ENCODE measurements at places on chromosomes 3 and 15.

- no peak for DNase-seq
Measured at GRCh38 chr3:87437765-87438164, 161.4 kb upstream of the POU1F1 start.

- DNase-seq: no peak
Measured at GRCh38 chr3:122754929-122755328, 38.7 kb downstream of the HSPBAP1 start.

- DNase-seq: no peak
Measured at GRCh38 chr3:154684440-154684839, 254.4 kb upstream of the GPR149 start.

- no peak for DNase-seq
Measured at GRCh38 chr3:38493031-38493430, 3.1 kb upstream of the EXOG start.

GRCh38 chr15:21267226-21267625, 173.1 kb downstream of the POTEB3 start:
- no peak for DNase-seq

- no peak for DNase-seq
Measured at GRCh38 chr3:144840866-144841265, 869.2 kb downstream of the DIPK2A start.

DNA sequence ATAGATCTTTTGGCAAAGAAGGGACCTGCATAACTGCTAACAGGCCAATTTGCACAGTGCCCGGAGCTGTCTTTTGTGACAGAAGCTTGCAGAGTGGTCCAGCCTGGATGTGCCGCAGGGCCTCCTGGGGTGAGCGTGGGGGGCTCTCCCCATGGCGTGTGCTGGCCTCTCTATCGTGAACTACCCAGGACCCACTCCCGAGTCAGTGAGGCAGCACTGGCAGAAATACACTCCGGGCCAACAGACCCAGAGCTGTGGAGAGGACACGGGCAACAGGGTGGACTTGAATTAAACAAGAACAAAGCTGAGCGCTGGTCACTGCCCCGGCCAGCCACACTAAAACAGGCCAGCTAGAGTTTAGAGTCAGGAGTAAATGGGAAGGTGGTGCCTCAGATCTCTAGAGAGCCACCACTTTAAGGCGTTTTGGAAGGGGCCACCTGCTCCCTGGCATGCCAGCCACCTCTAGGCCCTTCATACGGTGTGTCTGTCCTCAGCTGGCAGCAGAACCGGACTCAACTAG, 152.1 kb downstream of the KLF13 start:
- no peak for DNase-seq

DNA sequence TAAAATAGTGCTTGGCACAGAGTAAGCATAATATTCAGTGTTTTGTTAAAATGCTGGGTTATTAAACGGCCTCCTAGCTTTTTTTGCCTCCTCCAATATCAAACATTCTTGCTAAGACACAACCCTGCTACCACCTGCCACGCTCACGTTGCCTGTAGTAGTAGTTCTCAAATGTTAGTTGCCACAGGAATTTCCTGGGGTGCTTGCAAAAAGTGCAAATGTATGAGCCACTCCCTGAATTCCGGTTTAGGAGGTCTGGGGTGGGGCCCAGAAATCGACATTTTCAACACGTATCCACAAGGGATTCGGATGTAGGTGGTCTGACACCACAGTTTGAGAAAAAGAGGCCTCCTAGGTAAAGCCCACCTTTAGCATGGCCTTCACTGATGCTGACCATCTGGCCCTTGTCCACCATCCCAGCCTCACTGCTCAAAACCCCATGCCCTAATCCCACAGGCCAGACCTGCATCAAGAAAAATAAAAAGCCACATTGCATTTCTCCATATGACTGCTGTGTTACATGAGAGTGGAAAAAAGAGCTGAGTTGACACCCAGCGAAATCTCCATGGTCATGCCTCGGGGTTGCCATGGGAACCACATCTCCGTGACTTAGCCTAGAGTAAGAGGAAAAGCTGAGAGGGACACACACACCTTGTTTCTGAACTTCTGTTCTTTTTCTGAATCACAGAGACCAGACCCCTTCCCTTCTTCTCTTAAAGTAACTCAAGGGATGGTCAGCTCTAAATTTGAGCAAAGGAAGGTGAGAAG, 116.4 kb upstream of the HES1 start:
- peak; percentile 28 for DNase-seq

GRCh38 chr15:93497291-93497690, 408.3 kb upstream of the RGMA start:
- no peak for DNase-seq

- peak; percentile 2 for DNase-seq
Measured at GRCh38 chr3:76442374-76442915, 597.5 kb upstream of the ROBO2 start.

GRCh38 chr15:29773000-29773399, 49.3 kb downstream of the TJP1 start:
- DNase-seq: no peak

DNA sequence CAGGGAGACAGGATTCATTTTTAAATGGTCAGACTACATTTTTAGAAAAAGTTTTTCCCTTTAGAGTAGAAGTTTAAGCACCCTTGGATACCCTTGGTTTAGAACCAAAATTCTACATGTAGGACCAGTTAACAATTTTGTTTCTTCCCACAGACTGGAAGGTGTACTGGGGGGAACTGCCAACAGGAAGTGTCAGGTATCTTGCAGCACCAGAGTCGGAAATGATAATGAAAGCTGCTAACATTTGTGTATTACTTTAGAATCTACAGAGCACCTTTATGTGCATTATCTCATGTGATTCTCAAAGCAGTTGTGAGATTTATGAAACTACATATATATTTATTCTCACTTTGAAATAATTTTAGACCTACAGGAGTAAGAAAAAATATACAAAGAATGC, 21.5 kb downstream of the SPRED1 start:
- no peak for DNase-seq

- DNase-seq: peak; percentile 3
Measured at GRCh38 chr3:42705962-42706585, 3.5 kb upstream of the HHATL start.

GRCh38 chr3:77325280-77325679, 285.4 kb downstream of the ROBO2 start:
- DNase-seq: no peak

GRCh38 chr3:171833789-171834460, 9.2 kb upstream of the TMEM212 start:
- DNase-seq: no peak

GRCh38 chr3:10629671-10630040, 124.3 kb upstream of the ATP2B2 start:
- DNase-seq: no peak

DNA sequence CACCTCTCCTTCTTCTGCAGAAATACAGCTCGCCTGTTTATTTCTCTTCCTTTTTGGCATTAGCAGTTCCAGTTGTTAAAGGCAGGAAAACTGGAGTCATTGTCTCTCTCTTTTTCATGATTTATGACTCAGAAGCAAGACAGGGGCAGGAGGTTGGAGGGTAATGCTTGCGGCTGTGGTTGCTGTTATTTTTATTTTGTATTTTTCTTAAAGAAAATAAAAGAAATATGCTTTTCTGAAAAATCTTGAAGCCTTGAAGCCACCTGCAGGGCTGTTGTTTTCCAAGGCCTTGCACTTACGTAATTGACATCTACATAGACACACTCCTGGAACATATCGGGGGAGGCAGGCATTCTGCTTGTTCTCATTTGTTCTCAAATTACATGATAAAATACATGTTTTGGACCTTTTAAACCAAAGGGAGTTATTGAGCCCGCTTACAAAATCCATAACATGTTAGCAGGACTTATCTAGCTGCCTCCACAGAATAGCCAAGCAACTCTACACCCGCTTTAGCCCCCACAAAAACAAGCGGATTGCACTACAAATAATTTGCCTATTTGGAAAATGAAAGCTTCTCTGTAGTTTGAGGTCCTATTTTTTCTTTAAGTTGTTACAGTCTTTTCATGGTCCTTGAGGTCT, 1004.6 kb upstream of the NR2F2 start:
- no peak for DNase-seq

GRCh38 chr3:182829761-182830405, 36.6 kb downstream of the ATP11B start:
- DNase-seq: no peak

DNA sequence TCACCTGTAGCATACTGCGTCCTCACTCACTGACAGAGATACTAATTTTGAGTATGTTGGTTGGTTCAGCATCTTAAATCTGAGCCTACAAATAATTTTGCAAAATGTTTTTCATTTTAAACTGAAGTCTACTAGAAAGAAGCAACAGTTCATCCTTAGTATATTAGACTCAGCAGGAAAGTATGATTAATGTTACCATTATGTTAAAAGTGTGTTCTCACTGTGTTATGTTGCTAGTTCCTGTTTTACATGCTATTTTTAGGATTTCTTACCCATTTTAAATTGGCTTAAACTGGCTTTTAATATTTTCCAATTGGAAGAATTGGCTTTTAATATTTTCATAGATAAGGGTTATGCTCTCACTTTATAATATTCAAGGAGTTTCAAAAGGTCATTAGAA, 25.7 kb downstream of the ACKR4 start:
- DNase-seq: no peak

GRCh38 chr3:188064831-188065493, 89.0 kb upstream of the LPP start:
- no peak for DNase-seq

- no peak for DNase-seq
Measured at GRCh38 chr3:37670961-37671483, 190.7 kb upstream of the CTDSPL start.

DNA sequence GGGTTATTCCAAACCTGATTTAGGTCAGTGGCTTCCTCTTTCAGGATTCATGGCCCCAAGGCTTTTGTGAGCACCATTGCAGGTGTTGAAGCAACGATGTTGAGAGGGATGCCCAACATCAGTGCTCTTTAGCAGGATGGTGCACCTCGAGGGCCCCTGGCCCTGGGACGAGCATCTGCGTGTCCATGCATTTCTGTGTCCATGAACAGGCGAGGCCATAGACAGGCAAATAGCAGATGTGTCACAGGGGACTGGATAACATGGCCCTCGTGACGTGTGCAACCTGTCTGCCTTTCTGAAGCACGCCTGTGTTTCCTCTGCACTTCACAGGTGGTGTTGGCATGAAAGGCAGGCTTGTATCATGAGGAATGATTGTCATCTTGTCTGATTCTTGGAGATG, 132.3 kb downstream of the SNRPN start:
- no peak for DNase-seq

DNA sequence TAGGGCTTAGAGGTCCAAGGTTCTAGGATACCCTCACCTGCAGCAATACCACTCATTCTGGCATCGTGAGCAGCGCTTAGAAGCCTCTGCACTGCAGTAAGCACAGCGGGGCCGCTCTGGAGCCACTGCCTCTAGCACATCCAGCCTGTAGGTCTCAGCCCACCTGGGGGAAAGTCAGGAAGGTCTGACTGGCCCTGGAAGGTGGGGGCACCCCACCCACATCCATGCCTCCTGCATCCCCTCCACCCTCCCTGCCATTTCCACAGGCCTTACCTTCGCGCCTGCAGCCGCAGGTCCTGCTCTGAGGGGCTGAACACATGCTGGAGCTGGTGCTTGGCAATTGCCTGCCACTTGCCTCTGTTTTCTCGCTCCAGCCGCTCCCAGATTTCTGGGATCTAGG, 901 bp upstream of the RASSF1 start:
- no peak for DNase-seq

Measured in frontal cortex (tissue), 4 donors.